PC-3 (cell line): ENCODE measurements at places on chromosomes 2 and 18.

GRCh38 chr18:33733376-33733775 lies 155.4 kb downstream of the ASXL3 start:
- DNase-seq = no peak

DNA sequence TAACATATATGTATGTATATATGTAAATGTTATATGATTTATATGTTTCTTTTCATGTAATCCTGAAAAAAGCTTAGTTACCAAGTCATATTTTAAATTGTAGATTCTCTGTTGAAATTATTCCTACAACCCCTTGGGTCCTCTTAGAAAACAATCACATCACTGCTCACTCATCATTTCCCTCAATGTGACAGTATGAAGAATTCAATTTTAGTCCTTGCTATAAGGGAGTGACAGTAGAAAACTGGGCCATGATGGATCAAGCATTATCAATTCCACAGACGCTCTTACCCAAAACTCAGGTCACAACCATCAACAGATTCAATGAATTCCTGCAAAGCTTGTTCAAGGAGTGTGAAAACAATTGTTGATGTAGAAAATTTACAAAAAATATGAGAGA lies 1389.5 kb upstream of the ACVR2A start:
- DNase-seq = no peak

DNA sequence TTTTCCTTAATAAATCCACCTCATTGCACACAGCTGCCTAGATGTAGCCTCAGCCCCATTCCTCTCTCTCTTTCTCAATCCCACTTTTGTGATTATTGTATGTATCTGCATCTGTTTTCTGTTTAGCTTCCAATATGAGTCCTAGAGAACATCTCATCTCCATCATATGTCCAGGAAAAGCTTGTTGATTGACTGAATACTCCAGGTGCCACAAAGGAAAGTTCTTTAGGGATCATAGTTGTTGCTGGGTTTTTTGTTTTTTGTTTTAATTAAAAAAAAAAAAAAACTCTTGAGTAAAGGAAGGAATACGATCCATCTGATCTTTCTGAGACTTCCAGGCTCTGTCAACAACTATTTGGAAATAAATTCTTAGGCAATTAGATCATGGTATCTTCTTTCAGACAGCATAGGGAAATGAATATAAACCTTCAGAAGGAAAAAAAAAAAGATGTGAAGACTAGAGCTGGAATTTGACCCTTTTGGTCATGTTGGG lies 42.5 kb downstream of the KIAA2012 start:
- peak; percentile 76 for DNase-seq

- no peak for DNase-seq
Observed at GRCh38 chr2:188078534-188078933, 213.1 kb upstream of the GULP1 start.

DNA sequence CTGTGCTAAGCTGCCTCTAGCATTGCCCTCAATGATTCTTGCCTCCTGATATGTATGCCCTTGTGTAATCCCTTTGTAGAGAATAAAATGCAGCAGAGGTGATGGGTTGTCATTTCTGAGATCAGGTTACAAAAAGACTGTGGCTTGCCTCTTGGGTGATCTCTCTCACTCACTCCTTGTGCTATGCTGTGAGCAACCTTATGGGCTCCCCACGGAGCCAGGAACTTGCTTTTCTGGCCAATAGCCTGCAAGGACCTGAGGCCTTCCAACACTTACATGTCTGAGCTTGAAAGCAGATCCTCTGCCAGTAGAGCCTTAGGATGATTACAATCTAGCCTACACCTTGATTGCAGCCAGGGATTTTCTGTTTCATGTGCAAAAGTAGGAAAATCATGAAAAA lies 123.1 kb upstream of the XIRP2 start:
- no peak for DNase-seq

GRCh38 chr2:56224316-56224715 lies 40.5 kb downstream of the CCDC85A start:
- DNase-seq = no peak

GRCh38 chr2:3282056-3282998 lies 95.3 kb downstream of the EIPR1 start:
- peak; percentile 69 for DNase-seq

DNA sequence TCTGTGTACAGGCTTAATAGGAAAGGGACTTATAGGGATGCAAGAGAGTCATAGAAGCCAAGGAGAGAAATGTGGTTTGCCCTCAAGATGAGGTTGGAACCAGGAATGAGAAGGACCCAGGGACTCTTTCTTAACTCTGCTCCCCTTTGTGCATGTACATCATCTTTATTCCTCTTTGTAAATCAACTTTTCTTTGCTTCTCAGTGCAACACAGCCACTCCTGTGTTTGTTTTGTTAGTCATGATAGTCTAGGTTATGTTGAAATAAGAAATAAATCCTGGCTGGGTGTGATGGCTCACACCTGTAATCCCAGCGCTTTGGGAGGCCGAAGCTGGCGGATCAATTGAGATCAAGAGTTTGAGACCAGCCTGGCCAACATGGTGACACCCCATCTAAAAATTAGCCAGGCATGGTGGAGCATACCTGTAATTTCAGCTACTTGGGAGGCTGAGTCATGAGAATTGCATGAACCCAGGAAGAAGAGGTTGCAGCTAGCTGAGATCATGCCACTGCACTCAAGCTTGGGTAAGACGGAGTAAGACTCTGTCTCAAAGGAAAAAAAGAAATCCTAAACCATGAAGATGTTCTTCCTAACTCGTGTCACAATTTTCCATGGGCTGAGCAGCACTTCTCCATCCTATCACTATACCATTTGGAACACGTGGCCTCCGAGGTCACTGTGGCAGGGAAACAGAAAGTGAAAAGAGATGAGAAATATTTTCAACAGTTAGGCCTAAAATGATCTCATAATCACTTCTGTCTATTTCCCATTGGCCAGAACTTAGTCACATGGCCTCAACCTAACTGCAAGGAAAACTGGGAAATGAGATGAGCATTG lies 73.0 kb upstream of the TMEM17 start:
- DNase-seq = peak; percentile 95

DNA sequence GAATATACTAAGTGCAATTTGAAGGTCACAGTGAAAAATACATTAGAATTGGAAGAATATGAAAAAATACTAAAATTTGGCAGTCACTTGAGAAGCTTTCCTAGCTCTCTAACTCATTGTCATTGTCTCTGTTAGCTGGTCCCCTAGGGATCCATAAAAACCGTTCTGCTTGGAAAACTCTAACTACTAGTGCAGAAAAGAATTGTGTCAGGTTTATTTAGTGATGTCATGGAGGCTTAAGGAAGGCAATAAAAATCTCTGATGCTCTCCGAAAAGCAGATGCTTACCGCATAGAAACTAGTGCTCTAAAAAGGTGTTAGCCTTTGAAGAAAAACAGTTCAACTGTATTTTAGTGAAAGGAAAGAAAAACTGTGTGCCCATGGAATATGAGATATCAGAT lies 150.1 kb upstream of the DLGAP1 start:
- no peak for DNase-seq

GRCh38 chr2:16943279-16943958 lies 277.8 kb upstream of the CYRIA start:
- DNase-seq = no peak

- no peak for DNase-seq
Observed at GRCh38 chr2:206837775-206838174, 72.4 kb downstream of the FASTKD2 start.

DNA sequence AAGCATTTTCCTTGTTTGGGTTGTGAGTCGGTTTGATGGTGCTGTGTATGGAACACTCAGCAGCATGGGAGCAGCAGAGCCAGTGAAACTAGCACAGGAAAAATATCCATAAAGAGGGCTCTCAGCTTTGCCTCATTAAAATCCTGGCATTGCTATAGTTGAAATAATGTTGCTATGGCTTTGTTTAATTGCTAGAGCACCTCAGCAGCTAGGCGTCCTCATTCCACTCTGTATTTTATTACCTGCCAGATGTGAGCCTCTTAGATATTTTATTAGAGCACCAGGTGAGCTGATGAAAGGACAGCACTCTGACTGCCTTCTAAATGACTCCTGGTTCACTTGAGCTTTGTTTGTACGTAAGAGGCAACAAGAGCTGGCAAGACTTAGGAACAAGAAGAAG lies 232.4 kb downstream of the MTX2 start:
- DNase-seq = no peak

DNA sequence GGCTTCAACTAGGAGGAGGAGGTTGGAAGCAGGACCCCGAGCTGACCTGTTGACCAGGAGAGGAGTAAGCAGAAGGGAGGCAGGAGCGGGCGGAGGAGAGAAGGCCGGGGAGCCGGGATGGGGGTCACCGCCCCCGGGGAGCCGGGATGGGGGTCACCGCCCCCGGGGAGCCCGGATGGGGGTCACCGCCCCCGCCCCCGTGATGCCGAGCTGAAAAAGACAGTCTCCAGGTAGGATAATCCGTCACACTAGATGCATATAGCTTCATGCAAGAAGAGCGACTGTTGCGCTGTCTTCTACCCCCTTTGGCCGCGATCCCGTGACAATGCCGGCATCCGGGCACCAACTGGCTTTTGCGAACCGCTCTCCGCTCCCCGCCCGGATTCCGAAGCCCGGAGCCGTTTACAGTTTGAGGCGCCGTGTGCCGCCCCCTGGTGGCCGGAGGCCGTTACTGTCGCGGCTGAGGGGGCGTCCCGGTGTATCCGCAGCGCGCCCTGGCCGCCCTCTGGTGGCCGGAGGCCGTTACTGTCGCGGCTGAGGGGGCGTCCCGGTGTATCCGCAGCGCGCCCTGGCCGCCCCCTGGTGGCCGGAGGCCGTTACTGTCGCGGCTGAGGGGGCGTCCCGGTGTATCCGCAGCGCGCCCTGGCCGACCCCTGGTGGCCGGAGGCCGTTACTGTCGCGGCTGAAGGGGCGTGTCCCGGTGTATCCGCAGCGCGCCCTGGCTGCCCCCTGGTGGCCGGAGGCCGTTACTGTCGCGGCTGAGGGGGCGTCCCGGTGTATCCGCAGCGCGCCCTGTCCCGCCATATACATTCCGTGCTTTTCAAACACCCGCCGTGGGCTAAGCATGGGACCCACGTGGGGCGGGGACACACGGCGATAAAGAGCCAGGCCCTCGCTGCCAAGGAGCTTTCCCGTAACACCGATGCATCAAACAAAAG lies 89.6 kb downstream of the ACTR3 start:
- DNase-seq = no peak

- DNase-seq = no peak
Observed at GRCh38 chr18:5413447-5413846, 117.9 kb upstream of the ZBTB14 start.

DNA sequence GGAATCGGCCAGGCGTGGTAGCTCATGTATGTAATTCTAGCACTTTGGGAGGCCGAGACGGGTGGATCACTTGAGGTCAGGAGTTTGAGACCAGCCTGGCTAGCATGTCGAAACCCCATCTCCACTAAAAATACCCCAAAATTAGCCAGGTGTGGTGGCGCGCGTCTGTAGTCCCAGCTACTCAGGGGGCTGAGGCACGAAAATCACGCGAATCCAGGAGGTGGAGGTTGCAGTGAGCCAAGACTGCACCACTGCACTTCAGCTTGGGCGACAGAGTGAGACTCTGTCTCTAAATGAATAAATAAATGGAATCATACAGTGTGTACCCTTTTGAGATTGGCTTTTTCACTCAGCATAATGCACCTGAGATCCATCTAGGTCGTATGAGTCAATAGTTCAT lies 19.4 kb upstream of the TTC39C start:
- DNase-seq = no peak
